Activated CD8-positive, alpha-beta memory T cell treated with anti-CD3 and anti-CD28 coated beads, Interleukin-2, amount 50 U/mL, for 4 hours (primary cell): ENCODE measurements at places on chromosomes 16 and 17.

DNA sequence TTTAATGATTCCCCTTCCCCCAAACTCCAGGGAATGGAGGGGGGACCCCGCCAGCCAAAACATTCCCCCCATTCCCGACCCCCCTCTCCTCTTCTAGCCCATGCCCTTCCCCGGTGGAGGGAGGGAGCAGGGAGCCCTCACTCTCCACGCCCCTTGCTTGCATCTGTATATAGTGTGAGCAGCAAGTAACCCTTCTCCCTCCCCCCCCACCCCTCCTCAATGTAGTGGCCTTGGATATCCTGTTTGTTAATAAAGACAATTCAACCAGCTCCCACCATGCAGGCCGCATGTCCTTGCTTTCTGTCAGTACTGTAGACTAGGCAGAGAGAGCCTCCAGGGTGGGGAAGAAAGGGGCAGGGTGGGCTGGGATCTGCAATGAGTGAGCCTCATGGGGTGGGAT lies 1.6 kb upstream of the C17orf107 start:
- no peak for DNase-seq

- DNase-seq = no peak
Measured at GRCh38 chr16:6274351-6274750, 1058.3 kb upstream of the RBFOX1 start.

DNA sequence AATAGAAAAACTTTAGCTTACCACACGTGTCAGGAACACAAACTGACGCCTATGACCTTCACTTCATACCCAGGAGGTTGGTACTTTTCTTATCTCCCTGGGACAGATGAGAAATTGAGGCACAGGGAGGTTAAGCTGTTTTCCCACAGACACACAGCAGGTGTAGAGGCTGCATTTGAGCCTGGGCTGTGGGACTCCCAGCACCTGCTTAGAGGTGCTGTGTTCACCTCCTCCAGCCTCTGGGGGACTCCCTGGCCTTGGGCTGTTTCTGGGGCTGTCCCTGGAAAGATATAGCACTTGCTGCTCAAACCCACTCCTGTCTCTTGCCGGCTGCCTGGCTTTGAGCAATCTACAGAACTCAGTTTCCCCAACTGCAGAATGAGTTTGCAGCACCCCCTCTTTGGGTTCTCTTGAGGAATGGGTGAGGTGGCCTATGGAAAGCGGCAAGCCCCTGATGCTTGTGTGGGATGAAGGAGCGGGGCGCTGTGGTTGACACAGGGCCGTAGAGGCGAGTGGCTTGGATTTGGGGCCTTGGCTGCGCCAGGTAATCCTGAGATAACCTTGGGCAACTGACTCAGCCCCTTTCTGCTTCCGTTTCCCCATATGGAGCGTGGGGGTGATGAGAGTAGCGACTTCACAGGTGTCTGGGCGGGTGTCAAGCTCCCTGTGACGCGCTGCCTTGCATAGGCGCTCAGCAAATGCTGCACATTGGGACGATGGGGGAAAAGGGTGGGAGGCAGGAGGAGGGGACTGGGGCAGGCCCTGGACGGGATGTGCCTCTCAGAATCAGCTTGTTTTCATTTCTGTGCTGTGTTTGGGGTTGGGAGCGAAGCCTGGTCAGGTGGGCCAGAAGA lies 104.5 kb upstream of the CIBAR2 start:
- no peak for DNase-seq

DNA sequence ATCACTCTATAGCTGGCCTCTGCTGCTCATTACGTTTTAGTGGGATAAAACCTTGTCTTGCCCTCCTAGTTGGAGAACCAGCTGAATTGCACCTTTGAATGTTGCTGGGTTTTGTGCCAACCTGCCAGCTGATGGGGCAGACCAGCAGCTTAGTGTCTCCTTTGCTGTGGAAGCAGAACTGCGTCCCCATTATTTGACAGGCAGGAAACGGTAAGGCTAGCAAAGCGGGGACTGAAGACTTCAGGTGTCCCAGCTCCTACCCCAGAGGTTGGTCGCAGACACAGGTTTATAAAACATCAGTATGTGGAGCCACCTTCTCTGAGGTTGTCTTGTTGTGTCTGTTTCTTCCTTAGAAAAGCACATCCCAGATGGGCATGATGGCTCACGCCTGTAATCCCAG lies 158.1 kb downstream of the PRKCA start:
- DNase-seq = no peak

DNA sequence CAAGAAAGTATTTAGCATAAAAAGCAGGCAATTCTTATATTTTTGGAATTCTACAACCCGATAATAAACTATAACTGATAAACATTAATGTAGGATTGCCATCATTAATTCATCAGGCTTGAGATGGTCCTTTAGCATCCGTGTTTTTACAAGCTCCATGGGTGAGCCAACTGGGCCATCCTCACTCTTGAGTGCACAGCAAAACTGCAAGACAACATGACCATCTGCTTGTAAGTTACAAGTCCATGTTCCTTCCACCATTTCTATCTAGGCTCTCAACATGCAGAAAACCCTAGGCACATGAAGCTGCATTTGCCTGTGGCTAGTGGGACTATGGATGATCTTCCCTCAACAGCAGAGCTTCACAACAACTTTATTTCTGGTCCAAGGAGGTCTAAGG lies 40.1 kb downstream of the ADAMTS18 start:
- DNase-seq = no peak

DNA sequence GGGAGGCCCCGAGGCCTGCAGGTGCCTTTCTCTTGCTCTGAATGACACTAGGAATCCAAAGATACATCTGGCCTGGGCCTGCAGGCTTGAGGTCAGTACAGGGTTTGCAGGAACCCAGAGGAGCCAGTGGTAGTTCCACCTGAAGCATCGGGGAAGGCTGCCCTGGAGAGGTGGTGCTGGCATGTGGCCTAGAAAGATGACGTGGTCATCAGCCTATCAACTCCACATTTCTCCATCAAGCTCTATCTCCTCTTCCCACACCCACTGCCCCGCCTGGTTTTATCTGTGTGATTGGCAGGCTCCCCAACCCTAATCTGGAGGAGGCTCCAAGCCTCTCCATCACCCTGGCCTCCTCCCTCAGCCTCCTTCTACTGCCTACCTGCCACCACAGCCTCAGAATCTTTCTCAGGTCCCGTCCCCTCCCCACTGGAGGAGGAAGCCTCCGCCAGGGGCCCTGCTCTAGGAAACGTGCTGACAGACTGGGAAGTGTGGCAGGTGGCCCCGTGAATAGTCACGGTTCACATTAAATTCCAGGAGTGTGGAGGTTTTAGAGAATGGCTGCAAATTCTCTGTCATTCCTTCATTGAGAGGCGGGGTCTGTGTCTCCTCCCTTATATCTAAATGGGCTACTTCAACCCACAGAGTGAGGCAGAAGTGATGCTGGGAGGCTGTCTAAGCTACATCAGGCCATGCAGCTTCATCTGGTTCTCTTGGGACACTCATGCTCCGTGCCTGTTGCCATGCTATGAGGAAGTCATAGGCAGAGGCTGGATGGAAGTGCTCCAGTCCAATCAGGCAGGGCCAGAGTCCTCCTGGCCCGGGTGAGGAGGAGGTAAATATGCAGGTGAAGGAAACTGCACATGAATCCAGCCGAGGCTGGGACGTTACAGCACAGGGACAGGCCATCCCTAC lies 11.4 kb upstream of the MAP2K3 start:
- DNase-seq = no peak

DNA sequence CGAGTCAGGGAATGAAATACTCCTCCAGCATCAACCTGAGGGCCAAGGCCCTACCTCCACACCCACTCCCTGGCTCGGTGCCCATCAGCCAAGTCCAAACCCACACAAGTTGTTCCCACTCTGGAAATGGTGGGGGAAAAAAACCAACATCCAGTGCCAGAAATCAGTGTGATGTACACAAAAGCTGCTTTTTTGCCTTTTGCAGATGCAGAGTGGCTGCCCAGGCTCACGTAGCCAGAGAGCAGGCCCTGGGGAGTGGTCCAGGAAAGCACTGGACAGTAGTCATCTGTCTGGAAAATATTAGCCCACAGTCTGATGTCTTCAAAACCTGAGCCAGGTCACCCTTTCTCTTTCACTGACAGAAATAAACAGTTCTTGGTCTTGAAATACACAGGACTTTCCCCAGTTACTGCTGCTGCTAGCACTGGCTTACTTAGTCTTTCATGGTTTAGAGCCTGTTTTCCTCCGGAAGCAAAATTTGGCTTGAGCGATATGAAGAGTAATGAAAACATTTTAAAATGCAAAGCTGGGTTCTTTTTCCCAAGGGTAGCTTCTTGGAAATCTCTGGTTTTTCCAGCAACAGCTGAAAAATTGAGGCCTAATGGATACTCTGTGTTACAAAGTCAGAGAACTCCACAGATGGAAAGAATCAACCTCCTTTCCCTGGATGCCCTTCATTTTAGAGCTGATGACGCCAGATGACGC lies 18.2 kb upstream of the NOS2 start:
- no peak for DNase-seq

DNA sequence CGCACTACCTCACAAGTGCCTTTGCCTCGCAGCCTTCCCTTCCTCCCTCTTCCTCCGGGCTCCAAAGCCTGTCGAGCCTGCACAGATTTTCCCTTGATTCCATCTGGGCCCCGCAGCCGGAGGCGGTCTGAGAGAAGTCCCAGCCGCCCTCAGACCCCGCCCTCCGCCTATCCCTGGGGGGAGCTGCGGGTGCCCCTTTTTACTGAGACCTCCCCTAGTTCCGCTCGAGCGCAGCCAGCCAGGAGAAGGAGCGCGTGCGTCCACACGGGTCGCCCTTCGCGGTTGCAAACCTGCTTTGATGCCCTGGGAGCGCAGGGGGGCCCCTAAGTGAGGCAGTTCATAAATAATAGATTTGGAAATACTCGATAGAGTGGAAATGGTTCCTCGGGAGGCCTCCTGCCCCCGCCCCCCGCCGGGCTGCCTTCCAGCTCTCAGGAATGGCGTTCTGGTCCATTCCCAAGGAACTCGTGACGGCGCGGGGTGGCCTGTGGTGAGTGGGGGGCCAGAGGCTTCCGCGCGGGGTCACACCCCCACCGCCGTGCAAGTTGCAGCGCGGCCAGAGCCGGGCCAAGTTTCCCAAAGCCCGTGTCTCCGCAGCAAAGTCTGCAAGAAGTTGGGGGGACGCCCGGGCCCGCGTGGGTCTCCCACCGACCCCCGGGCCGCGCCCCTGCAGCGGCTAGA lies 610 bp downstream of the C16orf74 start:
- peak; percentile 36 for DNase-seq

- no peak for DNase-seq
Measured at GRCh38 chr17:29874931-29875596, 55.0 kb downstream of the SSH2 start.

DNA sequence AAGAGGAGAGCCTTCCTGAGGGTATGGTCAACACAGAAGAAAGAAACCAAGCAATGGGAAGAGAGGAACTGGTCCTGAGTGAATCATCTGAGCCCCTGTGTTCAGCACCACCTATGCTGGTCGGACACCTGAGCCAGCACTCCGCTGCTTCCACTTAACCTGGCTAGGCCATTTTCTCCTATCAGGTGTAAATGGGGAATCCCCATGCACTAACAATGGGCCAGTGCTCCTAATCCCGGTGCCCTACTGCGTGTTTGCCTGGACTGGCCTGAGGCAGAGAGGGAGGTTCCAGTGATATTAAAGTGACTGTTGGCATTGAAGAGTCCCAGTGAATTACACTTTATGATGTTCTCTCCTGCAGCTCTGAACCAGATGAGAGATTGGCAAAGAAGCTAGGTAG lies 34.4 kb upstream of the XYLT2 start:
- DNase-seq = no peak

GRCh38 chr16:85264752-85265151 lies 152.5 kb upstream of the CIBAR2 start:
- no peak for DNase-seq

DNA sequence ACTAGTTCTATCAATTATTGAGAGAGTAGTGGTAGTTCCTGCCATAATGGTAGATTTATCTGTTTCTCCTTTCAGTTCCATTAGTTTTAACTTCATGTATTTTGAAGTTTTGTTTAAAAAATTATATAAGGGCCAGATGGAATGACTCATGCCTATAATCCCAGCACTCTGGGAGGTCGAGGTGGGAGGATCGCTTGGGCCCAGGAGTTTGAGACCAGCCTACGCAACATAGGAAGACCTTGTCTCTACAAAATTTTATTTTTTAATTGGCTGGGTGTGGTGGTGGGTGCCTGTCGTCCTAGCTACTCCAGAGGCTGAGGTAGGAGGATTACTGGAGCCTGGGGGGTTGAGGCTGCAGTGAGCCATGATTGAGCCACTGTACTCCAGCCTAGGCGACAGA lies 14.1 kb upstream of the UBTF start:
- no peak for DNase-seq

- no peak for DNase-seq
Measured at GRCh38 chr16:48067388-48067787, 88.4 kb downstream of the ABCC12 start.

DNA sequence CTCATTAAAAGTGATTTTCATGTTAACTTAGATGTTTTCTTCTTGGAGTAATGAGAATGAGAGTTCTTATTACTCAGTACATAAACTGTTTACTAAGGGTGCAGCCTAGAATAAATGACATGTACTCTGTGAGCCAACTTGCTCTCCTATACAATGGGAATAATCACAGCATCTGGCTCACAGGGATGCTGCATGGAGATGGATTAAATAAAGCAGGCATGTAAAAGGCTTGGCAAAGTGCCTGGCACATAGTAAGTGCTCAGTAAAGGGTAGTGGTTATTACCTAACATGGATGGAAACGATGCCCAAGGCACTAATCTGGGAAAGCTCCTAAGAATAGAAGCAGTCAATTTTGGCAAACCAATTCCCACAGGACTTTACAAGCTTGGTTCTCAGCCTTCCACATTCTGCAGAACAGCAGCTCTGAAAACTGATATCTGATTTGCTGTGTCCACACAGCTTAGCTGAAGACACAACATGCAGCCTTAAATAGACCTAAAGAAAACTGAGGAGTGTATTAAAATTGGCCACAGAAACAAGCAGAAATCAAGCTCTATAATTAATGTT lies 176.1 kb downstream of the ABCC12 start:
- DNase-seq = no peak

DNA sequence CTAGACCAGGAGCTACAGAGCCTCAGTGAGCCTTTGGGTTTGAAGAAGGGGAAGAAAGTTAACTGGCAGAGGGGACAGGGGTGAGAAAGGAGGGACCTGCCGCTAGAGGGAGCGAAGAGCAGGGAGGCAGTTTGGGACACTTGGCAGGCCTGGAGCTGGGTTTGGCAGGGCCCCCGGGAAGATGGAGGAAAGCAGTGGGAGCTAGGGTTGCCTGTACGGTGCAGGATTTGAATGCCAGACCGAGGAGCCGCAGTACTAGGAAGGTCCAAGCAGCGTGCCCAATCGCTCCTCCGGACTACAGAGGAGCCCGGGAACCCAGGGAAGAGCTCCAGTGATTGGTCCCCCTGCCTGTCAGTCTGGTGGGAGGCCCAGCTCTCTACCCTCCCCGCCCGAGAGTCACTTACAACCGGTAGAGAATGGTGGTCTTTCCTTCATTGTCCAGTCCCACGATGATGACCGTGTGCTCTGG lies 1.3 kb downstream of the ARL5C start:
- DNase-seq = peak; percentile 75

DNA sequence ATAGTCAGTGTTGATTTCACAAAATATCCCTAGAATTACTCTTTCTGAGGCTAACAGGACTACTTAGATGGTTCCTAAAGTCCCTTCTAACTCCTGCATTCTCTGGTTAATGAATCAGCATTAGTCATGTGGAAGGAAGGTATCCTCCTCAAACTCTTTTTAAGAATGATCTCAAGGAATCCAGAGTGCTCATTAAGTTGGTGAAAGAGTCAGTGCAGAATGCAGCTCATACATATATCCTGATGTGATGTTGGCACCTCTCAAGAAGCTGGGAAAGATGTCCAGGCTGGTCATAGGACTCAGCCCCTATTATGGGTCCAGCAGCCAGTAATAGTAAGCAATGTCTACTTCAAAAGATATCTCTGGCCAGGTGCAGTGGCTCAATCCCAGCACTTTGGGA lies 65.5 kb downstream of the PIGL start:
- DNase-seq = no peak

- no peak for DNase-seq
Measured at GRCh38 chr17:49013311-49014213, 16.4 kb downstream of the IGF2BP1 start.
